ENCODE measurements at places on chromosomes 5 and 9.

DNA sequence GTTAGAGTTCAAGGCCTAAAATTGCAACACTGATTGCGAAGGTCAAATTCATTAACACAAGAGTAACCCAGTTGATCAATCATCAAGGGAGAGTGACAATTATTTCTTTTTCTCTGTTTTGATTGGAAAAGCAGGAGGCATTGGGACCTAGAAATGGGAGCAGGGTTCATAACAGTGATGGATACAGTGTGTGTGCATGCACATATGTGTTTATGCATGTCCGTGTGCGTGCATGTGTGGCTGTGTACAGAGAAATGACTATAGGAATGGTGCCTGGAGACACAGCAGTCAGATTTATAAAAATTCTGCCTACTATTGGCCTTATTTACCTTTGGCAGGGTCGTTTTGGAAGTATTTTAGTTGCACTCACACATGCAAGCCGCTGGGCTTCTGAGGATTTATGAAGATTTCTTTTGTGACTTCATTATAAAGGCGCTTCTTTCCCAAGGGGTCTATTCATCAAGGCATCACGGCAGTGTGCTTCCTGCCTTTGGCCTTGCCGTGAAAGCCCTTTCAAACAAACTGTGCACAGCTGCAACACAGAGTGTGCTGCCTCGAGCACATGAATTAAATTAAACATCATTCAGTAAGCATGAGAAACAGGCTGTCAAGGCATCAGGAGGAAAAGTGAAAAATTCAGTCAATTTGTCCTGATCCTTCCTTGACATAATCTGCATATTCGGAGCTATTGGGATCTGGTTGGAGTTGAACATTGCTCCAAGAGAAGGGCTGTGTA, 122.8 kb upstream of the PUM3 start:
- no peak for DNase-seq

DNA sequence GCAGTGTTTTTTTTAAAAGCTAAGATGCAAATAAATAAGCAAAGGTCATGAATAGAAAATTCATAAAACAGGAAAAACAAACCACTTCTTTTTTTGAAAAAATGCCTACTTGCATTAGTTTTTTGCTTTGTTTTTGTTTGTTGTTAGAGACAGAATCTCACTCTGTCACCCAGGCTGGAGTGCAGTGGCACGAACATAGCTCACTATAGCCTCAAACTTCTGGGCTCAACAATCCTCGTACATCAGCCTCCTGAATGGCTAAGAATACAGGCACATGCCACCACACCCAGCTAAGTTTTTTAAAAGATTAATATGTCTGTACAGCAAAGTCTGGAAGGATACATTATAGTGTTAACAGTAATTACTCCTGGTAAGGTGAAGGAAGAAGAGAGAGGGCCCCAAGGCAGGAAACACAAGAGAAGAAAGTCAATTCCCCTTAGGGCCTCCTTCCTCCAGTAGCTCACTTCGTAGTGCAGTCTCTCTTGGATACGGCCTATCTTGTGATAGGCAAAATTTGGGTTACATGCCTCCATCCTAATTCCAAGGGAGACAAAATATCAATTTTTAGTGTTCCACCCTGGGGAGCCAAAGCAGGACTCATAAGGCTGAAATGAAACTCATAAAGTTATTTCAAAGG, 15.3 kb downstream of the FAM169A start:
- DNase-seq: no peak

GRCh38 chr9:137048655-137049543, 2.9 kb upstream of the NPDC1 start:
- DNase-seq: no peak

DNA sequence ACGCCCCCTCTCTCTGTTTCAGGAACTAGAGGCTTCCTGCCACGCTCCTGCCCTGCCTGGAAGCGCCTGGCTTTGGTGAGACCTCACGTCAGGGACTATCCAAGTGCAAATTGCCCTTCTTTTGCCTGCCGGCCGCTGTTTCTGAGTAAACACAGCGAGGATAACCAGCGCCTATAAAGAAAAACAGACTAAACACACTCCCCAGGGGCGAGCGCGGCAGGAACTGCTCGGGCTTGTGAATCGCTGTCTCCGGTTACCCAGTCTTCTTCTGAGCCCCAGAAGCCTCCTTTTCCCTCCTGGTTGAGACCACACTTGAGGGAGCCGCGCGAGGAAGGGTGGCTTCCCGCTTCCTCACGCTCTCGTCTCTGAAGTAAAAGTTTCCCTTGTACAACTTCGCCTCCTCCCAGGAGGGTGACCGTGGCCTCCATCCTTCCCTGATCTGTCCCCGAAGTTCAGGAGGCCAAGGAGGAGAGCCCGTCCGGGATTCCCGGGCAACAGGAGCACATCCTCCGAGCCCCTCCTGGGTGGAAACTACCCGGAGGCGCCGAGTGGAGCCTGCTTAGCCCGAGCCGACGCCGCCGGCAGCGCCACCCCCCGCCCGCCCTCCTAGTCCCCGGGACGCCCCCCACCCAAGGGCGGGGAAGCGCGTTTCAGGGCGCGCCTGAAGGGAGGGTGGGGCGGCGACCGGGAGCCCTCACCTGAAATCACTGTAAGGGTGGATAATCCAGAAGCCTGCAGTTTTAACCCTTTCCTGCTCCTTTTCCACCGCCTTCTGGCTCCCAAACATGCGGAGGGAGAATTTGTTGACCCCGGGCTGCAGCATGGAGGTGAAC, 993 bp downstream of the HCN1 start:
- DNase-seq: no peak

DNA sequence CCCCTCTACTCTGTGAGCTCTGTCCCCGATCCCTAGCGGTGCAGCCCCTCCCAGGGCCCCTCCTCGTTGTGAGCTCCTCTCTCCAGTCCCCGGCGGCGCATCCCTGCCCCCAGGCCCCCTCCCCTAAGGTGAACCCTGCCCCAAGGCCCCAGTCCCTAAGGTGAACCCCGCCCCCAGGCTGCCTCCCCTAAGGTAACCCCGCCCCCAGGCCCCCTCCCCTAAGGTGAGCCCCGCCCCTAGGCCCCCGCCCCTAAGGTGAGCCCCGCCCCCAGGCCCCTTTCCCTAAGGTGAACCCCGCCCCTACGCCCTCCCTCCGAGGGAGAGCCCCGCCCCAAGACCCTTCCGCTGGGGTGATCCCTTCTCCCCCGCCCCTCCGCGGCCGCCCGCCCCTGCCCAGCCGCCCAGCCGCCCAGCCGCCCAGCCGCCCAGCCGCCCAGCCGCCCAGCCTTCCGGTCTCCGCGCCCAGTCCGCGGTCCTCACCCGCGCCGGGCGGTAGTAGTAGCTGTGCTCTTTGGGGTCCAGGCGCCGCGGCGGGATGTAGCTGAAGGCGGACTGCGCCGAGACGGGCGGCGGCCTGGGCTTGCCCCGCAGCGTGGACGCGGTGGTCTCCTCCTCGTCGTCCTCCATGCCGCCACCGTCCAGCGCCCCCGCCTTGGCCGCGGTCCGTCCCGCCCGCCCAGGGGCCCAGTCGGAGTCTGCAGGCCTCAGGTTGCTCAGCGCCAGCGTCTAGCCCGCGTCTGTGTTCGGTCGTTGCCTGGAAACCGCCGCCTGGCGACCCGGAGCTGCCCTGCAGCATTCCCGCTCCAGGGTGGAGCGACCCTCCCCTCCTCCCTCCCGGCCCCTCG, at the start of gene CFAP90:
Gene CFAP90, minus strand, starts transcription at position 739 of the 845 bp plus-strand sequence. Its CDS starts 112 bp downstream, at position 627.
- DNase-seq: peak; percentile 14

GRCh38 chr5:132436936-132437335, 53.6 kb downstream of the IRF1 start:
- DNase-seq: no peak

GRCh38 chr5:65769539-65769938, 47.5 kb downstream of the NLN start:
- DNase-seq: no peak

- no peak for DNase-seq
Measured at GRCh38 chr5:132387640-132388117, 18.2 kb downstream of the SLC22A5 start.

DNA sequence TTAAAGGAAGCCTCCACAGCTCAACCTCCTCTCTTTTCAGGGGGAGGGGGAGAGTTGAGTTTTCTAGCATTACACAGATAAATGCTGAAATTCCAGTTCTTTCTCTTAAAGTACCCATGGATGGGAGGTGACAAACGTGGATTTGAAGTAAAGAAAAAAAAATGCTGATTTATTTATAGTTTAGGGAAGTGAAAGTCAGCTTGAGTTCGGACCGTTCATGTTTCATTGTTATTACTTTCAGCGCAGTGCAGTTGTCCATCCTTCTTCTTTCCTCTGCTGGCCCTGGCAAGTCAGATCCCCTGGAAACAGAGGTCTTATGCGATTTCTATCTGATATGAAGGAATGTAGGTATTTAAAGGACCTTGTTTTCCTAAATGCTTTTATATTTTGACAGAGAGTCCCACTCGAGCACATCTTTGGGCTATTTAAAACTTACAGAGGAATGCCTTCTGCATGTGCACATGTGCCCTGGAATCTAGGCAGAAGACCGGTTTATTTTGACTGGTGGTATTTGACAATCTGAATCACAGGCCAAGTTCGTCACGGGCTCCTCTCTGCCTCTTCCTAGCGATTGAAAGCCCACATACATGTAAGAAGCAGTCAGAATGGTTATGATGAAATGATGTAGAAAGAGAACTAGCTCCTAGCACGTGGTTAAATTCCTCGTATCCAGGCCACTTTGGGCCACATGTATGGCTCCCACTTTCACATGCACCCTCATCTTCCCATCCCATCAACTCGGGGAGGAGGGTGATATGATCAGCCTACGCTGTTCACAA, 385.2 kb upstream of the KLF4 start:
- DNase-seq: no peak

GRCh38 chr9:136225366-136225747, 20.3 kb downstream of the QSOX2 start:
- DNase-seq: no peak

- DNase-seq: no peak
Measured at GRCh38 chr9:88196142-88196790, 58.0 kb upstream of the SPATA31C2 start.

DNA sequence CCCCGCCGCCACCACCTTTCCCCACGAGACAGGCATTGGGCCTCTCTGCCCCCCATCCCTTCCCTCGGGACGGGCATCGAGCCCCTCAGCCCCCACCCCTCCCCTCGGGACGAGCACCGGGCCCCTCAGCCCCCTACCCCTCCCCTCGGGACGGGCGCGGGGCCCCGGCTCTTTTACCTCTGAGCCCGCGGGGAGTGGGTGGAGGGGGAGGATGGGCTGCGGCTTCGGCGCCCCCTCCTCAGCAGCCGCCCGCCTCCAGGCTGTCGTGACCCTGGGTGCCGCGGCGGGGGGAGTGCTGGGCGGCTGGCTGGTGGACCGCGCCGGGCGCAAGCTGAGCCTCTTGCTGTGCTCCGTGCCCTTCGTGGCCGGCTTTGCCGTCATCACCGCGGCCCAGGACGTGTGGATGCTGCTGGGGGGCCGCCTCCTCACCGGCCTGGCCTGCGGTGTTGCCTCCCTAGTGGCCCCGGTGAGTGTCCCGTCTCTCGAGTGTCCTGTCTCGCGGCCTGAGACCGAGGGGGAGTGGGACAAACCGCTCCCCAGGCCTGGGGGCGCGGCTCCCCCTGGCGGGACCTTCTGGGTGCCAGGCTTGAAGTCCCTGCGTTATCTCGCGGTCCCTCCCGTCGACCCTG, 791 bp downstream of the SLC2A8 start:
- DNase-seq: no peak

- no peak for DNase-seq
Measured at GRCh38 chr9:107336718-107337360, 53.8 kb downstream of the RAD23B start.

- DNase-seq: no peak
Measured at GRCh38 chr5:44632344-44632743, 176.4 kb upstream of the MRPS30 start.

- no peak for DNase-seq
Measured at GRCh38 chr5:174281855-174282254, 236.3 kb downstream of the NSG2 start.

DNA sequence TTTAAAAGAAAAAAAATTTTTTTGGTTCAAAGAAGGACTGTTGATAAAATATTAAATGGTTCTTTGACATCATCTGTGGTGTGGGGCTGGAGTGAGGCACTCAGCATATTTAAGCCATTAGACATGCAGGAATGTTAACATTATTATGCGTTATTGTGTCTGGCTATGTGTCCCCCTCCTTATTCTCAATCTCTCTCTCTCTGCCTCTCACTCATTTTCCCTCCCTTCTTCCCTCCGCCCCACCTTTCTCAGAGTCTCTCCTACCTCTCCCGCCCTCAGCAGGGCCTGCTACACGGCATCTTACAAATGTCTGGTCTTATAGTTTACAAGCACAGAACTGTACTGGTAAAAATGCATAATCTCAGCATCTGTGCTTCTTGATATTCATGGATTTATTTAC, 287.8 kb upstream of the TMEM161B start:
- DNase-seq: no peak

GRCh38 chr5:111392181-111392580, 120.2 kb downstream of the STARD4 start:
- DNase-seq: no peak

Data from activated naive CD4-positive, alpha-beta T cell (primary cell).